GM12865 (cell line): ENCODE measurements at places on chromosomes 3 and 15.

GRCh38 chr3:47583320-47584075, 4.8 kb upstream of the CSPG5 start:
- no peak for DNase-seq

GRCh38 chr3:101902041-101902440, 52.7 kb downstream of the NFKBIZ start:
- peak; percentile 47 for DNase-seq

GRCh38 chr3:13087320-13087990, 14.2 kb upstream of the IQSEC1 start:
- DNase-seq: no peak

DNA sequence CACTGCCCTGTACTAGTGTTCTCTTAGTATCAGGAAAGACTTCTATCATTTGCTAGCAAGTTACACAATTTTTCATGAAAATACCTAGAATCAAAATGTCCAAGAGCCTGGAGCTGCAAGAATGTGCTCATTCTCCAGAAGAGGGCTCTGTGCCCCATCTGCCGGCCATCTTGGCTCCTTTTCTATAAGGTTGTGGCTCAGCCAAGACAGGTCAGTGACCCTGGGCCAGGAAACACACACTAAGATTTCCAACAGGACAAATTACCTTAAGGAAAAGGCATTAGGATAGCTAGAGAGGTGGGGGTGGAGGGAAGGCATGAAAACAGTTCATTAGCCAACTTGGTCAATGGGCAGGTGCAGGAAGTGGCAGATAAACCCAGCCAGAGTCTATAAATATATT, 20.7 kb downstream of the TIMP4 start:
- peak; percentile 59 for DNase-seq

- DNase-seq: peak; percentile 36
Observed at GRCh38 chr15:64209680-64210334, 47.0 kb upstream of the PPIB start.

GRCh38 chr3:9615003-9615628, 34.2 kb upstream of the MTMR14 start:
- DNase-seq: no peak
